ENCODE measurements at places on chromosomes 16 and 17.
A peak's percentile ranks its signal among the peaks of the same experiment; 100 is the strongest.

DNA sequence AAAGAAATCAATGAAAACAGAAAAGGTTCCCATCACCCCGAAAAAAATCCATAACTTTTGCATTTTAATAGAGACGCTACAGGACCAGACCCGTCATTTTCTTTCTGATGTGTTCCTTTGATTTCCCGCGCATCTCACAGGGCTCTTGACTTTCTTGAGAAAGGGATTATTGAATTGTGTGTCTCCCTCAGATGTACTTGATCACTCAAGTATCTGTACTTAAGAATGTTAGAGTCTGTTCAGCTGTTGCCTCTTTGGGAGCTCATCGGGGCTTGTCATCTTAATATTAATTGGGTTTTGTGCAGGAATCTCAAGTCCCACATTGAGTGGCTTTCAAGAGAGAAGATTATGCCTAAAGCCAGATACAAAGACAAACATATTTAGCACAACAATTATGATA lies 606.4 kb upstream of the SALL1 start:
- DNase-seq: no peak

- DNase-seq: no peak
These were observed 92.1 kb upstream of the GSE1 start for GRCh38 chr16:85520853-85521521.

GRCh38 chr17:75516619-75517296 lies 430 bp downstream of the TSEN54 start:
- peak; percentile 30 for DNase-seq

GRCh38 chr17:9598661-9599060 lies 22.2 kb downstream of the CFAP52 start:
- no peak for DNase-seq

- DNase-seq: no peak
These were observed 95.6 kb upstream of the HLF start for GRCh38 chr17:55168958-55169687.

DNA sequence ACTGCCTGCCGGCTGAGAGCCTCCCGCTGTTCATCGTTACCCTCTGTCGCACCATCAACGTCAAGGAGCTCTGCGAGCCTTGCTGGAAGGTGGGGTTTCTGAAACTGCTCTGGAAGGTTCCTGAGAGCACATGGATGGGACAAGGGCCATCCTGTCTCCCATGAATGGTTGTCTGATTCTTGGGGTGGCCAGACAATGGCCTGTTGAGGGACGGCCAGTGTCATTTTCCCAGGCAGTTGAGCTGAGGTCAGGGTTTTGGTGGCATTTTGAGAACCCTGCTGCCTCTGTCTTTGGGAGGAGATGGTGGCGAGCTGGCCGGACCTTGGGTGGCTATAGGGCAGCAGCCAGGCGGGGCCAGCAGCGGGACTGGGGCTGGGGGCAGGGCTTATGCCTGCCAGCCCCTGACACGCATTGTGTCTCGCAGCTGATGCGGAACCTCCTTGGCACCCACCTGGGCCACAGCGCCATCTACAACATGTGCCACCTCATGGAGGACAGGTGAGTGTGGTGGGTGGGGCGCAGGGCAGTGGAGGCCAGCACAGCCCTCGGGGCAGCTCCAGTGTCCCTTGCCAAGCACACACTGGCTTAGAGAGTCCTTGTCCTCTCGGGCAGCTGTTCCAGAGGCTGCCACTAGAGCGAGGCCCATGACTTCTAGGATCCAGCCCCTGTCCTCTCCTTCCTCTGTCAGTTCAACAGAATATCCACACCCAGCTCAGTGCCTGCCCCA lies 9.1 kb downstream of the TSC2 start:
- no peak for DNase-seq

- DNase-seq: no peak
These were observed 510.0 kb downstream of the XYLT1 start for GRCh38 chr16:16960785-16961184.

DNA sequence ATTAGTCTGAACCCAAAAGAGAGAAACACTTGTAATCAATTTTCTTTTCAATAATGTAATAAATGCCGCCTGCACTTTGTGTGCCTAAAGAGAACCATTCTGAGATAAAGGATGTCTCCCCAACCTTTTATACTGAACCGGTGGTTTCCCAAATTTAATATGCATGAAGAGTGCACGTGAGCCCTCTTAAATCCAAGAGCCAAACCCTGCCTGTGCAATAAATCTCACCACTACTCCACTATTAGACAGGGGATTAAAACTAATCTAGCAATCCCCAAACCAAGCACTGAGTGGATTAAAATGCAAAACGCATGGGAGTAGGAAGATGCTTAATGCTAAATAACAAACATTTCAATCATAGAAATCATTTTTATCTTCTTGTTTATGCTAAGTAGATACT lies 351.0 kb upstream of the PSMD7 start:
- no peak for DNase-seq

DNA sequence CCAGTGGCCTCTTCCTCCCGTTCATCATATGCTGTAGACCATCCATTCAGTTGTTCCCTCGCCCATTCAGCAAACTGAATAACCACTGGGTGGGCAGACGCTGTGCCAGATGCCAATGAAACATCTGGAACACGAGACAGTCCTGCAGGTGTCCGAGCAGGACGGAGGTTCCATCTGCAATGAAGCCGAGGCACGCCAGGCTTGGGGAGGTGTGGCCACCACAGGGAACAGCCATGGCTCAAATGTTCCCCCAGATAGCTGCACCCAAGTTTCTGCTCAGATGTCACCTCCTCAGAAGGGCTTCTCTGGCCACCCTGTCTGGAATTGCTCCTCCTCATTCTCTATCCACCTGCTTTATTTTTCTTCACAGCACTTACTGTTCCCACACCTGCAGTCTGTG lies 30.5 kb downstream of the UBE2O start:
- DNase-seq: no peak

GRCh38 chr16:27657811-27658210 lies 107.9 kb downstream of the KATNIP start:
- no peak for DNase-seq

DNA sequence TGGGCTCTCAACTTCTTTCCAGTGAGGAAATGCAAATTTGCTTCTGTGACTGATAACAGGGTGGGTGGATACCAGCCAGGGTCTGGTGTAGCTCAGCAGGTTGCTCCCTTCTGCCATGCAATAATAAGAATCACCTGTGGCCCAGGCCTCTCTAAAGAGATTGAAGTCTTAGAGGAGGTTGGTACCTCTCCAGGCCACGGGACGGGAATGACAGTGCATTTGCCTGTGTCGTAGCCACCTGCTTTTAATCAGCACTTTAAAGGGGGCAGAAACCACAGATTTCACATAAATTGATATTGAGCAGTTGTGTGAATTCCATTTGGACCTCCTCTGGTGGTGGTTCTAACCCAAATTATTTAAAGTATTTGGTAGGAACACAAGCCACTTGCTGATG lies 246.9 kb downstream of the PRKCA start:
- no peak for DNase-seq

DNA sequence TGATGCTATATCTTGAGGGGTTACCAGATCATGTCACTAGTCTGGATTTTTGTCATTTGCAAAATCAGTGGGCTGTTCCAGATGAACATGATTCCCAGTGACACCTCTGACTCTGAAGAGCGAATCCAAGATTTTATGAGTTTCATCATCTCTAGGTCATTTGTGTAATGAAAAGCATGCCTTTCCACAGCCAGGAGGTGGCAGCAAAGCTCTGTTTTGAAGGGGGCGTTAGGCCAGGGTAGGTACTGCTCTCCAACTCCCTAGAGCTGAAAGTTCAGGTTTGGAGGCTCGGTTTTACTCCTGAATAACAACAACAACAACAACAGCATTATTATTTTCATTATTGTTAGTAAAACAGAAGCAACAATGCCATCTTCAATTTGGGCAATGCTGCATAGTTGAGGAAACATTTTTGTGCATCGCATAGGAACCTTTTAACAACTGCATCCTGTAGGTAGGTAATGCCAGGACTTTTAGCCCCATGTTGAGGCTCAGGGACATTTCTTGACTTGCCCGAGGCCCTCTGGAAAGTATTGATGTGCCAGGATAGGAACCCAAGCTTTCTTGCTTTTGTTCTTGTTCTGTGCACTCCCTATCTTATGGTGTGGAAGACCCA lies 77.0 kb downstream of the MYH13 start:
- peak; percentile 37 for DNase-seq

DNA sequence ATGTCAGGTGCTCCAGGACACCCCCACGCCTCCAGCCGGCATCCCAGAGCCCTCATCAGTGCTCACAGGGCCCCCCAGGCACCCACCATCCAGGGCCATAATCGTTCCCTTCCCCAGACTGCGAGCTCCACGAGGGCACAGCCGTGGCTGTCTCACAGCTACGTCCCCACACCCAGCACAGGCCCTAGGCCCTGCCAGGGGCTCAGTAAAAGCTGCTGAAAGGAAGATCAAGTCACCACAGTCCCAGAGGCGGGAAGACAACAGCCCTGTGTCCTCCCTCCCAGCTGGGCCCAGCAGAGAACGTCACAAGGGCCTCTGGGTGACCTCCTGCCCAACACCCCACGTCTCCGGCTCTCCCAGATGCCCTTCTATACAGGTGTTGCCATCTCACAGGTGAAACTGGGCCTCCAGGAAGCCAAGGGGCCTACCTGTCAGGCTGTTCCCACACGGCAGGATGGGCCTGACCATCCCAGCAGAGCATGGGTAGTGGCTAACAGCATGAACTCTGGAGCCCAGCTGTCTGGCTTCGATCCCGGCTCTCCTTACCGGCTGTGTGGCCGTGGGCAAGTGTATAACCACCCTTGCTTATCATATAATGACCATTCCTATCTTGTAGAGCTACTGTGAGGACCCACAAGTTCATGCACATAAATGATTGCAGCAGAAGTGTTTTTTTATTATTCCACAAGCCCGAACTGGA lies 17.9 kb downstream of the ARL2BP start:
- DNase-seq: no peak

DNA sequence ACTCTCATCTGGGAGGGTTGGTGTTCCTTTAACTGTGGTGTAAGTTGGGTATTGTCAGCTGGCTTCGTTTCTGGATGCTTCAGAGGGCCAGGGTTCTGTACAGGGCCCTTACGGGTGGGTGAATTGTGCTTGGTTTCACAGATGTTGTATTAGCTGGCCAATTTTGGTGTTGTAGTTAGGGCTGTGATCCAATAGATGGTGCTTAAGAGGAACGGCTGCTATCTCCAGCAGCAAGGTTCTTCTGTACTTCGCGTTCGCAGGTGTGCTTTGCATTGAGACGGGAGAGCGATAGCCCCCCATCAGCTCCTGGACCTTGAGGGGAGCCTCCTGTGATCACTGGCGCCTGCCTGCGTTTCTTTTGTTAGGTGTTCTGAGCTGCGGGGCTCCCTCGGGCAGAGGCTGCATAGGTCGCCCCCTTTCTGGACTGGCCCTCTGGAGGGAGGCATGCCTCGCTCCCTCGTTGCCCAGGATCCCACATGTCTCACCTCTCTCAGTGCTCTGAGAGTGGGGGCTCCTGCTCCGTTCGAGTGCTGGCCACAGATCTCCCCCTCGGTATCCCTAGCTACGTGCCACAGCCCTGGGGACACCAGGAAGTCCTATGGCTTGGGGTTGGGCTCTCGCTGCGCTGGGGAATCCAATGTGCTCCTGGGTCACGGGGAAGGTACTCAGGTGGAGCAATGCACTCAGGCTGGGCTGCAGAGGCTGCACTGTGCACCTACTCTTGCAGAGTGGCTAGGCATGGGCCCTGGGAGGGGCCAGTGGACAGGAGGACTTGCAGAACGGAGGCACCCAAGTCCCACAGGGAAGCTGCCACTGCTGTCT lies 837 bp upstream of the PRDM7 start:
- peak; percentile 59 for DNase-seq

DNA sequence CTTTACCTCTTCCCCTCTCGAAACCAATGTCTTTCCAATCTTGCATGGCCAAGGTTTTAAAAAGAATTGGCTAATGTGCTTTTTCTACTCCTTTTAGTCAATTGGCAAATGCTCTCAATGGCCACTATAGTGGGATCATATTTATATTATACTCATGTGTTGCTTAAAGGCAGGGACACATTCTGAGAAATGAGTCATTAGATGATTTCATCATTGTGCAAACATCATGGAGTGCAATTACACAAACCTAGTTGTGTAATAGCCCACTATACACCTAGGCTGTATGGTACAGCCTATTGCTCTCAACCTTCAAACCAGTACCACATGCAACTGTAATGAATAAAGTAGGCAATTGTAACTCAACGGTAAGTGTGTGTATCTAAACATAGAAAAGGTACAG lies 180.9 kb downstream of the HS3ST3A1 start:
- DNase-seq: no peak

DNA sequence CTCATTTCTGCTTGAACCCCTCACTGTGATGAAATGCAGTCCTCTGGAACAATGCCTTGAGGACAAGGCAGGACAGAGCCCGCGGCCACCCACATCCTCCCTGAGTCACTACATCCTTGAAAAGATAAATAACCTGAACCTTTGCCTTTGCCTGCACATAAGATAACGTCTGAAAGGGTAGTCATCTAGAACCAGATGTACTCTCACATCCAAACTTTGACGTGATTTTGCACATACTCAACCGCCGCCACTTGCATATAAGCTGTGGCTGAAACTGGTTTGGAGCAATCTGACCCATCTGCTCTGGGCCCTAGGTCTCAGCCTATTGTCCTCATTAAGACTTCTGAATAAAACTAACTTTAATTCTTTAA lies 252.1 kb downstream of the PHKB start:
- no peak for DNase-seq

GRCh38 chr16:29736112-29736511 lies 9.7 kb downstream of the C16orf54 start:
- no peak for DNase-seq

- no peak for DNase-seq
These were observed 693 bp downstream of the NDRG4 start for GRCh38 chr16:58500430-58501241.

GRCh38 chr17:61084260-61084659 lies 315.4 kb upstream of the TBX2 start:
- DNase-seq: no peak

- no peak for DNase-seq
These were observed 58.2 kb downstream of the PRKCB start for GRCh38 chr16:23893986-23894385.

GRCh38 chr16:892536-893255 lies 78.1 kb downstream of the LMF1 start:
- DNase-seq: no peak

GRCh38 chr17:66386498-66387351 lies 84.3 kb downstream of the PRKCA start:
- no peak for DNase-seq

DNA sequence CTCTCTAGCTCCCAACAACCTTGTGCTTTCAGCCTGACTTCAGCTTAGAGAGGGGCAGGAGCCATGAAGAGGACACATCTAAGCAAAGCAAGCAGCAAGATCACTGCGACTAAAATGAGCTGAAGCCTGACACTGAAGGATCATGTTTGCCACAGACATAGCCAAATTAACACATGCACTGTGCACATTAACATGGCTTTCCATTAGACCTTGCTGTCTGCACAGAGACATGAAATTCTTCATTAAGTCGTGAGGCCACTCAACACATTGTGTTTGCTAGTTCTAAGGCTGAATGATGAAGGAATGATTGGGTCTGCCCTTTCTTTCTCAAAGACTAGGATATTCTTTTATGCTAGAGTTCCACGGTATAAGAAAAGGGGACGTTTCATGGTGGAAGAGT lies 558.3 kb upstream of the PSMD7 start:
- DNase-seq: no peak
